SHP77 (cell line): ENCODE measurements at places on chromosomes 6 and 20.
A peak's percentile ranks its signal among the peaks of the same experiment; 100 is the strongest.

GRCh38 chr6:160363016-160363996 lies 15.1 kb downstream of the SLC22A3 start:
- DNase-seq = no peak

- DNase-seq = no peak
Measured at GRCh38 chr6:4858194-4859015, 82.2 kb downstream of the CDYL start.

- DNase-seq = no peak
Measured at GRCh38 chr6:158064725-158065251, 83.1 kb downstream of the SYNJ2 start.

GRCh38 chr20:40949346-40949745 lies 79.3 kb upstream of the TOP1 start:
- no peak for DNase-seq

DNA sequence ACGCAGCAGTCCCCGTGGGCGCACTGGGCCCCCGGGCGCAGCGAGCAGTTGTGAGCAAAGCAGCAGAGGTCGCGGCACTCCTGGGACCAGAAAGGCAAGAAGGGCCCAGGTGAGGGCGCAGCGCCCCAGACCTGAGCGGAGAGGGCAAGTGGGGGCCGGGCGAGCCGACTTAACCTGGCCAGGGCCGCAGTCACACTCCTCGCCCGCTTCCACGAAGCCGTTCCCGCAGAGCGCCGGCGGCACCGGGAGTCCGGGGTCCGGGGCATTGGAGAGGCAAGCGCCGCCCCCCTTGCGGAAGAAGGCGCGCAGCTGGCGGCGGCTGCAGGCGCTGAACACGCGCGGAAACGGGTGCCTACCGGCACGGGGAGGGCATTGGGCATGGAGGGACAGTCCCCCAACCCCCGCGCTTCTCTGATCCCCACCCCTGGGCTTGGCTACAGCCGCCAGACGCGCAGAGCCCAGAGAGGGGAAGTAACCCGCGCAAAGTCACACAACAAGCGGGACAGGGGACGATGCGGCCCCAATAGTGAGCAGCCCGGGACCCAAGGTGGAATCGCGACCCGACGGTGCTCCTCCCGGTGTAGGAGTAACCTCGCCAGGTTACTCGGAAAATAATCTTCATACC lies 9.2 kb downstream of the ADAM33 start:
- no peak for DNase-seq

DNA sequence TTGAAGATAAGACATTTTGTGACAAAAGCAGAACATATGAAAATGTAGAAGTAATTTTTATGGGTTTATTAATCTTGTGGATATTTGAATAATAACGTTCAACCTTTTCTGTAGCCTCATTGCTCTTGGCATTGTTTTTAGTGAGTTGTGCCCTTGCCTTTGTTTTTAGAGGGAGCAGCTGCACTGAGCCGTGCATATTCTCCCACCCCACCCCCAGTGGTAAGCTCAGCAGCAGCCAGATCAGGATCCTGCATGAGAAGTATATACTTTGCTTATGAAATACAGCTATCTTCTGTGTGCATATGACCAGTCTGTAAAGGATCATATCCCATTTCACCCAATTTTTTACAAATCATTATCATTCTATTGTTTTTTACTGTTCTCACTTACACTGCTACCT lies 184.2 kb downstream of the COL9A1 start:
- no peak for DNase-seq

DNA sequence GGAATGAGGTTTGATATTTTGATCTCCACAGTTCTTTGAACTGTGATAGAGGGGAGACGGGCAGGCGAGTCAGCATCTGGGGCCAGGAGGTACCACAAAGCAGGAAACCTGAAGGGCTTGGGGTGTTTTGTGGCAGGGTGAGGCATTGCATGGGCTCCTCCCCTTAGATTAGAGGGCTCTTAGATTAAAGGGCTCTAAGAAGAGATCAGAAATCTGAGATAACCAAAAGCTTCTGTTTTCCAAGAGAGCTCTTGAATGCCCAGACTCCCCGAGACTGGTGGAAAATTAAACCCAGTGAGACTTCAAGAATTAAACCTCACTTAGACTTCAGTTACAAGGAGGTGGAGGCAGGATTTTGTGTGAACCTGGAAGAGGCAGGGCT lies 2.4 kb upstream of the GPX5 start:
- DNase-seq = no peak

DNA sequence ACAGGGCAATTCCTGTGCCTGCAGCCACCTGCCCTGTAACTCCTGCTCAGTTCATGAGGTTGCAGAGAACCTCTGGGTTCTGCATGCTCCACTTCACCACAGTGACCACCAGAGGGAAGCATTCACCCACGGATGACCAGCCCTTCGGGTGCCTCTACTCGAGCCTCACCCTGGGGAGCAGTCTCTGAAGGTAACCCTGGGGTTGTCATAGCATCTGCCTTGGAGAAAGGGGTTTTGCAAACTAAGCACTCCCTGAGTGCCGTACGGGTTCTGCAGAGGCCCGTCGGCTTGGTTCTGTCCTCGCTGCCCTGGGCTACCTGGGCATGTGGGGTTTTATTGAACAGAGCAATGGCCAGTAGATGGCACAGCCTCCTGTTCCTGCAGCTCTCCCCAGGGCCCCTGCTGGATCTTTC lies 10.2 kb upstream of the CST5 start:
- peak; percentile 50 for DNase-seq

GRCh38 chr6:140744659-140745320 lies 1370.3 kb upstream of the CITED2 start:
- no peak for DNase-seq

- DNase-seq = no peak
Measured at GRCh38 chr6:130176378-130176777, 46.4 kb downstream of the SAMD3 start.

- no peak for DNase-seq
Measured at GRCh38 chr6:835476-836160, 142.7 kb upstream of the EXOC2 start.

- no peak for DNase-seq
Measured at GRCh38 chr6:142761756-142762155, 183.2 kb downstream of the HIVEP2 start.

GRCh38 chr6:52016915-52017748 lies 70.3 kb downstream of the PKHD1 start:
- peak; percentile 1 for DNase-seq

- DNase-seq = no peak
Measured at GRCh38 chr6:10140136-10140535, 274.7 kb downstream of the TFAP2A start.

DNA sequence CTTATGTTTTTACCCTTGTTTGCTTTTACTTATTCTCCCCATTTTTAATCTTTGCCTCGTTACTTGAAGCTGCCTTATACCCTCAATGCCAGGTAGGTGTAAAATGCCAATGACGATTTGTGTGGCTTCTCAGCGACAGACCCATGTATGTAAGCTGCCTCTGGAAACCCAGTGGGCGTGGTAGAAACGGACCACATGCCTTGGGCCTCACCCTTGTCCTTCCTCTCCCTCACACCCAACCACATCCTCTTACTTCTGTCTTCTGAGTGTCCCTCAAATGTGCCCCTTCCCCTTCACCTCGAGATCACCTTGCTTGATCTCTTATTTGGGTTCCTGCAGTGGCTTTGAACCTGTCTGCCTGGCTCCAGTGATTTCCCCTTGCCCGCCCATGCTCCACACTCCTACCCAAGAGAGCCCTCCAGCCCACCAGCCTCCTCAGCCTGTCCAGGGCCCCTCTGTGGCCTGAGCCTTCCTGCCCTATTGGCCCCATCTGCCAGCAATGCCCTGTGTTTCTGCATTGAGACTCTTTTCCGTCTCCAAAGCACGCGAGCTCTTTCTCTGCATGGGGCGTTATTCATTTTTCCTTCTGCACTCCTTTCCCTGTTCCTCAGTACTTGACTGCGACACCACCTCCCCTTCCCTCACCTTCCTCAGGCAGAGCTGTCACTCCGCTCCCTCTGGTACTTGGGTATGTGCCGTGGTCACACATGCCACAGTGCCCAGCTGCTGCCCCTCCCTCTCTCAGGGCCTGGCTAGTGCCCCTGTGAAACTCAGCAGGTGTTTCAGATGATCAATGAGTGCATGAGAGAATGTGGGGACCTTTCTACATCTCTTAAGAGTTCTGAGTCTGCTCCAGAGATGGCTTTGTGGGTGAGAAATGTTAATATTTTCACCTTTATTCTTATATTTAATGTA lies 115.4 kb downstream of the SLX4IP start:
- no peak for DNase-seq

DNA sequence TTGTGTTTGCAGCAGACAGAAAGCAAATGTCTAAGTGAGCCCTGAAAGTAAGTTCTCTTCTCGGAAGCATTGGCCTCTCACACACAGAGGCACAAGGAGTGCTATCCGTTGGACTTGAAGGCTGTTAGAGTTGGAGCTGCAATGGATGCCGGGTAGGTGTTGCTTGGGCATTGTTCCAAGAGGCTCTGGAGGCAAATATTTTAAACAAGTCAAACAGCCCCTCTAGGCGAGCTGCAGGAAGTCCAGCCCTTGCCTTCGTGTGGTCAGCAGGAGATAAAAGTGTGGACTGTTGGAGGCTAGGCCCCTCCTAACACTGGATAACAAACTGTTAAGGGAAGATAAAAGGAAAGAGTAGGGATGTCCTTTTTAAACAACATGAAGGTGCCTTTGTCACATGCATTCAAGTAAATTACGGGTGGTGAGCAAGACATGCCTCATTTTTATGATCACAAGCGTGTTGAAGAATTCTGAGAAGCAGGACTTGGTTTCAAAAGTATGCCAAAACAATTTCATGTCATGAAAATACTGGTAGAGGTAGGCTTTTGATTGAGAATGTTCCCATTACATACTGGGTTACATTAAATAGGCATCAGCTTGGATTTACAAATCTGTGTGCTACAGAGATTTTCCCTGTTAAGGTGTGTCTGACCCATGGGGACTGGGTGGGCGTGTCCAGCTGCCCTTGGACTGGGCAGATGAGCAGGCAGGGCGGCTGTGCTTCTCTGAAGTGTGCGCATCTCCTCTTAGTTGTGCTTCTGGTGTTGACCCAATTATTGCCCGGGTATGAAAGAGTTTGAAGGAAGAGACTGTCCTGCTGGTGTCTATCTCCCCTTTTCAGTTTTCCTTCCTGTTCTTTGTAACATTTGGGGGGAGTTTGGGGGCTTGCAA lies 57.5 kb downstream of the RREB1 start:
- DNase-seq = peak; percentile 77

- no peak for DNase-seq
Measured at GRCh38 chr6:24415753-24416152, 13.0 kb downstream of the MRS2 start.

- DNase-seq = no peak
Measured at GRCh38 chr6:1800845-1801244, 191.1 kb downstream of the FOXC1 start.

- DNase-seq = no peak
Measured at GRCh38 chr6:155341130-155341828, 27.0 kb upstream of the TFB1M start.

- no peak for DNase-seq
Measured at GRCh38 chr6:28203201-28203600, 21.9 kb upstream of the ZSCAN9 start.

DNA sequence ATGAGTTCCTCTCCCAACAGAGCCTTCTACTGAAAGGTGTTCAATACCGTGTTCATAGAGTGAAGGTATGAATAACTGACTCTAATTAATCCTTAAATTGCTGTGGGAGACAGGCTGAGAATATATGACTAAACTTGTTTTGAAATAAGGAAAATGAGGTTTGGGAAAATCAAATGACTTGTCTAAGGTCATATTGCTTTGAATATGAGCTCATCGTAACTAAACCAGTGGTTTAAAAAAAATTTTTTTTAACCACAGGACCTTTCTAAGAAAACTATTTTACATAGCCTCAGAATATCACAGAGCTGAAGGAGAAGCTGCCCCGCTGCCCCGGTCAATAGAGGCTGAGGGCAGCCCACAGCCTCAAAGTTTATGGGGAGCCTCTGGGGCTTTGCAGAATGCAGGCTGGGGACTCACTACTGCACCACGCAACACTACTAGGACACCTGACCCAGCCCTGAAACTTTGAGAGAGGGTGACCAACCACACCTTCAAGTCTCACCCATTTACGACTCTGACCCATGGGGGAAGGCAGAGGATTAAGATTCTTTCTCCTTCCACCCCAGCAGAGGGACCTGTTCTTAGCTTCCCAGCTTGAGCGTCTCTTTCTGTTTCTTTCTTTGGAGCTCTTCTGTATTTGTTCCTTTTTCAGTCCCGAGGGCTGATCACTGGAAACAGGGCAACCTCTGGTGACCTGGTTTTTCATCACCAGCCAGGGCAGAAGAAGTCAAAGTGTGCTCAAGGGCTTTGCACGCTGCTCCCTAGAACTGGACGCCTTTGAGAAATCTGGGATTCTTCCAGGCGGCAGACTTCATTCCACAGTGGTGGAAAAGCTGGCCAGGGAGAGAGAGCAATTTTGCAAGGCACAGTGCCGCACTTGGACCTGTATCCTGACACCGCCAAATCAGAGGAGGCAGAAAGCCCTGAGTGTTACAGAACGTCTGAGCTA lies 220.2 kb downstream of the ATXN1 start:
- DNase-seq = no peak

DNA sequence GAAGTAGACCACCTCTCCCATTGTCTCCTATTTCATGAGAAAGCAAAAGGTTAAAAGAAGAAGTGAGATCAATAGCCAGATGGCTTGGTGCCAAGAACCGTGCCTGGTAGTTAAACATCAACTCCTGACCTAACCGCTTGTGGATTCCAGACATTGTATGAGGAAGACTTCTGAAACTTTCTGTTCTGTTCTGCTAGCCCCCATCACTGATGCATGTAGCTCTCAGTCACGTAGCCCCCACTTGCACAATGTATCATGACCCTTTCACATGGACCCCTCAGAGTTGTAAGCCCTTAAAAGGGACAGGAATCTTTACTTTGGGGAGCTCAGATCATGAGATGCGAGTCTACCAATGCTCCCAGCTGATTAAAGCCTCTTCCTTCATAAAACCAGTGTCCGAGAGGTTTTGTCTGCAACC lies 301.2 kb downstream of the RNGTT start:
- DNase-seq = peak; percentile 3

DNA sequence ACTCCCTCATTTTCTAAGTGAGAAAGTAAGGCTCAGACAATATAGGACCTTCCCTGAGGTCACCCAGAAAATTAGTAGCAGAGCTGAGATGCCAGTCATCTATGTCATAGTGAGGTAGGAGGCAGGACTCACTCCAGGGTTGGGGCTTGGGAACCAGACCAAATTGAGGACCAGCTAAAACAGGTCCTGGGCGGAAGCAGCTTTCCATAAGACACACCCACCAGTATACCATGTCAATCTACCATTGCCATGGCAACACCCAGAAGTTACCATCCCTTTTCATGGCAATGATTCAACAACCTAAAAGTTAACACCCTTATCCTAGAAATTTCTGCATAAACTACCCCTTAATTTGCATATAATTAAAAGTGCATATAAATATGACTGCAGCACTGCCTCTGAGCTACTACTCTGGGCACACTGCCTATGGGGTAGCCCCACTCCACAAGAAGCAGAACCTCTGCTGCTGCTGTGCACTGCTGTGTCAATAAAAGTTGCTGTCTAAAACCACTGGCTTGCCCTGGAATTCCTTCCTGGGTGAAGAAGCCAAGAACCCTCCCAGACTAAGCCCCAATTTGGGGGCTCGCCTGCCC lies 30.3 kb upstream of the OCSTAMP start:
- DNase-seq = no peak

- no peak for DNase-seq
Measured at GRCh38 chr6:88492241-88492640, 326.1 kb upstream of the CNR1 start.

- DNase-seq = no peak
Measured at GRCh38 chr20:23820493-23820892, 6.0 kb downstream of the CST2 start.

GRCh38 chr6:56329271-56330050 lies 82.1 kb upstream of the COL21A1 start:
- DNase-seq = no peak
